ENCODE measurements at places on chromosomes 13 and 19. TPM values are rescaled to one million over a fixed set of nuclear protein-coding genes. Genes with fewer than 3 reads are reported as not detected.
A peak's percentile ranks its signal among the peaks of the same experiment; 100 is the strongest.

Gene PSG6
- 0.96 TPM for total RNA-seq

Gene PEG3
- total RNA-seq: 181 TPM

Gene RASIP1
- total RNA-seq: 3.1 TPM

DNA sequence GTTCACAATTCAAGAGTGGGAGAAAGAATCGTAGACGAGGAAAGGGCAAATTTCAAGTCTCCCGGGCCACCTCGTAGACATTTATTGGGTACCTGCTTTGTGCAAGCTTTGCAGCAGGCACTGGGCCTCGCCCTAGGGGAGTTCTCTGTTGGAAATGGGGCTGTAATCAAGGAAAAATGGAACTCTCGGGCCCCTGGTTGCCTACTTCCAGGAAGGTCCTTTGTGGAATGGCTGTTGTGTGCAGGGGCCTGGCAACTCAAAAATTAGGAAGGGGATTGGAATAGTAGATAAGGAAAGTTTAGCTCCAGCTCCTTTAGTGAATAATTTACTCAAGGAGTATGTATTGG is 612 bp downstream of the ZNF526 start:
- no peak for DNase-seq

DNA sequence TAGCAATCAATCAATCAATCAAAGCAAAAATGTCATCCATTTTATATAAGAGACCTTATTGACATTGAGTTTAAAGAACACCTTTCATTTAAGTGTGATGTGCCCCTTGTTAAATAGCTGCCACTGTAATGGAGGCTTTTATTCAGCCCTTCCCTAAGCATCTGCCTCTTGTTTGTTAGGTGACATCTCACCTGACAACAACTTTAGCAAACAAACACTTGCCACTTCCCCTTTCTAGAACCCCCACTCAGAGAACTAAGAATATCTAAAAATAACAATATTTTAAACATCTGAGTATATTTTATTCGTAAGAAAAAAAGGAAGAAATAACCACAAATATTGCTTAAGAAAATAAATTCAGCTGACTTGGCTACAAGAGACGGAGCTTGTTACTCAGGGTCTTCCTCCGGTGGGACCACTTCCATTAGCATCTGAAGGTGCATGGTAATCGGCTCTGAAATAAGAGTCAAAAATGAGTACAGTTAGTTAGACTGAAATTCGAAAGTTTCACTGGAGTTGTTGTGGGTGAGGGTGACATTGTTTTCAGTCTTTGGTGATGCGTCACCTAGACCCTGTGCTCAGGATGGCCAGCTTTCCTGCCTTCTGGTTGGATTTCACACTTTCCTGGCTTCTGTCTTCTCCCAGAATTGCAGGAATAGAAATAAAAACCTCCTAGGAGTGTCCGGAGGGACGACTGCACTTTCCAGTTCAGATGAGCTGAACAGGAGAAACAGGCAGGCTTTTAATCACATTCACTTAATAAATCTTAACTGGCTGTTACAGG is 39.1 kb downstream of the SLC7A9 start:
- DNase-seq: no peak

- peak; percentile 88 for DNase-seq
Measured at GRCh38 chr13:40191186-40191980, 475.1 kb downstream of the FOXO1 start.

GRCh38 chr13:106649495-106649894 is 81.6 kb upstream of the ARGLU1 start:
- peak; percentile 36 for DNase-seq

- DNase-seq: no peak
Measured at GRCh38 chr19:15303105-15303780, 29.1 kb downstream of the BRD4 start.

- no peak for DNase-seq
Measured at GRCh38 chr13:77528834-77529500, 6.5 kb upstream of the SCEL start.

DNA sequence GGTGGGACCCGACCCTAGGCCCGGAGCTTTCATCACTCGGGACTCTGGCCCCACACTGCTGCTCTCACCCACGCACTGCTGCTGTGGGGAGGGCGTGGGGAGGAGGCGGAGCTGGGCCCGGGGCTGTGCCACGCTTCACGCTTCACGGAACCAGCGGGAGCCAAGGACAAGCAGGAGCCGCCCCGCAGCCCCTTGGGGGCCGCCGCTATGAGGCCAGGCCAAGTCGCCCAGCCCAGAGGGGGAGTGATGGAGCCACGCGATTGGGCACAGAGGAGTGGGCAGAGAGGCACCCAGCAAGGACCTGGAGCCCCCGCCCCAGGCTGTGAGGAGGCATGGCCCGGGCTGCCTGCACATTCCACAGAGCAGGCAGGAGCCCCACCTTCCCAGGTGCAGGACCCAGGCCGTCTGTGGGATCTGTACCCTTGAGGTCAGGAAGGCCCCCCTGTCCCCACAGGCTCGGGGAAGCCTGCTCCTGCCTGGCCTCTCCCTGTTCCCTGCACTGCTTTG is 10.2 kb upstream of the SUPT20H start:
- no peak for DNase-seq

All from umbilical cord (tissue), 2 donors.